ENCODE measurements at places on chromosomes 12 and 14.
A peak's percentile ranks its signal among the peaks of the same experiment; 100 is the strongest.

DNA sequence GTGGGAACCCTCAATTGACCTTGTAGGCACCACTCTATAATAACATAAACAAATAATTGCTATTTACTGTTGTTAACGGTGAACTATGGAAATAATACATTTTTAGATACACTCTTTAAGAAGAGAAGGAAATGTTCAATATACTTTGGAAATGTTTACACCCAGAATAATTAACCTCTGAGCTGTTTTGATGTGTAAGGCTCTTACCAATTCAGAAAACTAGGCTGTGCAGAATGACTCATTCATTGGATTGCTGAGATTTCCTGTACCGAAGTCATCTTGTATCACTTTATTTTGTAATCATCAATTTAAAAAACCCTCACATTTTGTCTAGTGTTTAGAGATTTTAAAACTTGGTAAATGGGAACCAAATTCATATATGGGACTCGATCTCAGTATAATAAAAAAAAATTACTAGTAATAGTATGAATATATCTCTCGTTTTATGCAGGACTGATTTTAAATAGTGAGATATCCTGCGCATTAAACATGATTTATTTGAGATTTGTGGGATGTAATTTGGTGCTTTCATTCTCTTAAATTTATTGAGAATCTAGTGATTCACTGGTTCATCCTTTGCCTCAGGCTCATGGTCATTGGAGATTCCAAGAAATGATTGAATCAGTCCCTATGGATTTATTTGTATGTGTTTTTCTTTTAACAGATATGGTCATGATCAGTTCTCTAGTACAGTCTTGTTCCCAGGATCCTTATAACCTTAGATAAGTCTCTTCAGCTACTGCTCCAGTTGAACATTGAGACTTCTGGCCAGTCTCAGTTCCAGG is 3.9 kb downstream of the SAMD4A start:
- no peak for DNase-seq

DNA sequence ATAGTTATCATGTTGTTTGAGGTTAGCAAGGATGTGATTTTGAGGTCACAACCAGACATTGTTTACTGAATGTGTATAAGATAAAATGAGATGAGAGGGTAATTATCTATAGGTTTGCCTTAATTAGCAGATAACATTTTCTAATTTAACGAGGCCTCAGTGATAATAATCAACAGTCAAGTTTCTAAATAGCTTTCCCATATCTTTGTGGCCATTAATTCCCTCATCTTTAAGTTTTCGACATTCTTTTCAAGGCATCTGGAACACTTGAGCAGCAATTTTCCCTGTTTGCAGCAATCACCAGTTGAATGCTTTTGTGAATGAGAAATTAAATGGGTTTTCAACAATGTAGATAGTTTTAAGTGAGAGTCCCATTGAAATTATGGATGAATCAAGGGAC is 304.1 kb downstream of the SYT1 start:
- DNase-seq = no peak

GRCh38 chr14:33711811-33712216 is 239.1 kb downstream of the EGLN3 start:
- DNase-seq = no peak

GRCh38 chr12:107145397-107145796 is 52.0 kb upstream of the CRY1 start:
- no peak for DNase-seq

GRCh38 chr12:107467716-107468115 is 217.9 kb upstream of the PWP1 start:
- DNase-seq = no peak

GRCh38 chr14:100383727-100384158 is 60.6 kb downstream of the SLC25A47 start:
- DNase-seq = peak; percentile 74

- no peak for DNase-seq
These were observed 249.6 kb upstream of the TBX3 start for GRCh38 chr12:114933428-114934160.

- no peak for DNase-seq
These were observed 384.3 kb downstream of the ADAMTS20 start for GRCh38 chr12:43167691-43168090.
